Hepatocyte (in vitro differentiated cells): ENCODE measurements at places on chromosomes 12 and 14. TPM values are rescaled to one million over a fixed set of nuclear protein-coding genes. Genes with fewer than 3 reads are reported as not detected.

The LRRIQ1 gene
- 0.13 TPM in 1 of 2 replicates, not detected in the other for total RNA-seq

The CCDC38 gene
- total RNA-seq, result 0.48 TPM in 1 of 2 replicates, not detected in the other

GRCh38 chr14:60266021-60266937 lies 17.3 kb downstream of the PPM1A start:
- no peak overlapping the region for H3K4me3 ChIP-seq
- no peaks in the 10 kb centered on the region for H3K4me1 ChIP-seq
- no peaks in the 10 kb centered on the region for H3K27me3 ChIP-seq

DNA sequence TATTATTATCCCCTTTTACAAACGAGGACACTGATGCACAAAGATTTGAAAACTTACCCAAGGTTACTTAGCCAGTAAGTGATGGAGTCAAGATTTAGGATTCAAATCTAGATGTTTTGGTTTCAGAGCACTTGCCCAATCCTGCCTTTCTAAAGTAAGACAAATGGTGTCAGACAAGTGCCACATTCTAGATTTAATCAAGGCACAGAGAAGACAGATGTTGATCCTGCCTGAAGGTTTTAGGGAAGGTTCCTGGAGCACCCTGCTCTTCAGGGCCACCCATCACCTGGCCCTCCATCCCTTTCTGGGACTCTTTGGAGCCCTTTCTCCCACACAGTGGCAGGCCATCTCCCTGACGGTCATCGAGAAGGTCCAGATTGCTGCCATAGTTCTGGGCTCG lies 2.9 kb downstream of the MARCHF9 start:
- H3K27me3 ChIP-seq, result peaks cover 1% of the 10 kb centered on the region
- no peak overlapping the region for H3K4me3 ChIP-seq
- no peak for DNase-seq
- H3K36me3 ChIP-seq, result no peaks in the 10 kb centered on the region
- H3K27ac ChIP-seq, result no peak overlapping the region

GRCh38 chr12:4320497-4320852 lies 538 bp upstream of the TIGAR start:
- H3K4me1 ChIP-seq, result peaks cover 4% of the 10 kb centered on the region
- H3K27ac ChIP-seq, result peak overlapping the region; percentile 95
- H3K4me3 ChIP-seq, result peak overlapping the region; percentile 34
